ENCODE measurements at places on chromosomes 6 and 20.

DNA sequence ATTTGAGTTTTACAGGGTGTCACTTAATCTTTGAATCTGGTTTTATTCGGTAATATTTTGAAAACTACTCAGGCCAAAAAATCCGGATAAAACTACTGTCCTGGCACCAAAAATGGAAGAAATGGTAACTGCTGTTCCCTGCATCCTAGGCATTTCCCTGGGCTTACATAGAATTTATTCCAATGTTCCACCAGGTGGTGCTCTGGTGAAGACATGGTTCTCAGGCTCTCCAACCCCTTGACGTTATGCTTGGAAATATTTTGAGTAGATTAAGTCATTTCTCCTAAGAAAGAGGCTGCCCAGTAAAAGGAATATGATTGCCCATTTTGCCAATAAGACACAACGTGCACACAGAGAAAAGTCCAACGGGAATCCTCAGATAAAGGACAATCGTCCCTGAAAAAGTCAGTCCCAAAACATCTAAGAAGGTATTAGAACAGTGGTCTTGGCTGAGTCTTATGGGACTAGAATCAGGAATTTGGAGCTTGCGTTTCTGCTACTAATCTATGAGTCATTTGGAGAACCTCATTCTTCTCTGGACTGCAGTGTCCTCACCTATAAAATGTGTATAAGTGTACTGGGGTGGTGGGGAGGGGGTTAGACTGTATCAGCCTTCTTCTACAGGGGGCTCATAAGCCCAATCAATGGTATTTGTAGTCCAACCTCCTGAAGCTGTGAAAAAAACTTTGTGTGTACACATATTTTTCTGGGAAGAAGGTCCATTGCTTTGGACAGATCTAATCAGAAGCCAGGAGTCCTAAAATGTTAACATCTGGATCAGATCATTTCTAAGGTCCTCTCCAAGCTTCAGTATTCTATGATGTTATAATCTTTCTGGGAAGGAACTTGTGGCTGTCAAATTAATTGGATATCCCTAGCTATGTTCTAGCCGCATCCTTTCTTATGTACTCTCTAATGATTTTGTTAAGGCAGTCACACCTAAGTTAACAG, 131.0 kb upstream of the BMP2 start:
- no peak for DNase-seq

DNA sequence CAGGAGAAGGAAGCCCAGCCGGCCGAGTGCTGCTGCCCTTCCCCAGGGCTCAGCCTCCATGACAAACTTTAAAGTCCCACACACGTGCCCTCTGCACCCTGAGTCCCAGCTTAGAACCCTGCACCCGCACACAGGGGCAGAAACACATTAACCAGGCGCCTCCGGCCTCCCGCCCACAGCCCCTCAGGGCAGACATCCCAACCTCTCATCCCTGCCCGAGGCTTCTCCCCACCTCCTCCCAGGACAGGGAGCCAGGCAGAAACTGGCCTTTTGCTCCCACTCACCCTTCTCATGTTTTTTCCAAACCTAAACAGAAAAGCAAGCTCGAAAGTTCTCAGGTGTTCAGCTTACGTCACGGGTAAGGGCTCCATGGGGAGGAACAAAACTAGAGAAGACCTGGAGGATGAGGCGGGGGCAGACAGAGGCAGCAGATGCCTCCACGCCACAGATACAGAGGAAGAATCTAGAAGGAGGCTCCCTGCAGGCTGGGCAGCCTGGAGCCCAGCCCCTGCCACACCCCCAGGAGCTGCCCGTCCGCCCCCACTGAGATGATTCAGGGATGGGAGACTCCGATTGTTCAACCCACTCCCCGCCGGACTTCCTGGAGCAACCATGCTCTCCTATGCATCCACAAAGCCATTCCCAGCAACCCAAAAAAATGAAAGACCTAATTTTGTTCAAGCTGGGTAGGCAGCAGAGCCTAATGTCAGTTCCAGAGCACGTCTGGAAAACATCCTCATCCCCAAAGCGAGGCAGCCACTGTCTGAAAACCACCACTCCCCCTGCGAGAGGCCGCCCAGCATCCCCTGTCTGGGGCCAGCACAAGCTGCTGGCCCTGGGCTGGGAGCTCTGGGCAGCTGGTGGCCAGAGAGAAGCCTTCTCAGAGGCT, 8.8 kb downstream of the KCNQ2 start:
- no peak for DNase-seq

- DNase-seq, result no peak
Observed at GRCh38 chr6:30019819-30020218, 41.2 kb upstream of the POLR1H start.

DNA sequence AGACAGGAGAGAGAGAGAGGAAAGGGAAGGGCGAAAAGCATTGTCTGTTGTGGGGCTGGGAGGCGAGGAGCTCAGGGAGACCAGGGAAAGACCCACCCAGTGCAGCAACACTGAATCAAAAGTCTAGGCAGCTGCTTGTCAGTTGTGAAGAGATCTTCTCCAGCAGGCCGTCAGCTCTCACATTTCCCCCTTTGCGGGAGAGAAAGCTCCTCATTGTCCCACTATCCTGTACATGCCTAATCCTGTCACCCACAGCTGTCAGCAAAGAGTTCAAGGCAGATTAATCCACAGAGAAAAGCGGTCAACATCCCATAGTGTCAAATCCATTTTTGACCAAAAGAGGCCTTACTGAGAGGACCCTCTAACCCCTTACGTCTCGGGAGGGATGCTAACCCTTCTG, 27.3 kb downstream of the RNF182 start:
- DNase-seq, result no peak

- no peak for DNase-seq
Observed at GRCh38 chr6:13662651-13663334, 47.7 kb downstream of the NOL7 start.

DNA sequence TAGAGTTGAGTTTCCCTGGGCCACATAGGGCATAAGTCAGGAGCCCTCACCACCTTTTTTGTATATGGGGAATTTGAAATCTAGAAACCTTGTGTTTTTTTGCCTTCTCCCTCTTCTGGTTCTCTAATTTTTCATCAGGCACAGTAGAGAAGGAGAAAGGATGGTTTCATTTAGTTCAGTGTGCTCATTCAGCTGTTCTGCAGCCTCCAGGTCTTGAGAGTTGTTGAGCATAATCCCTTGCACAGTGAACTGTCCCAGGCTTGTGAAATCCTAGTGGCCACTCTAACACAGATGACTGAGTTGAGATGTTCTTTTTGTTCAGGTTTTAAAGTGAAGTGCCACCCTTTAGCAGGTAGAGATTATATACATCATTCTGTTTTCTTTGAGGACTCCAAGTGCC, 183.5 kb downstream of the CDKAL1 start:
- no peak for DNase-seq

DNA sequence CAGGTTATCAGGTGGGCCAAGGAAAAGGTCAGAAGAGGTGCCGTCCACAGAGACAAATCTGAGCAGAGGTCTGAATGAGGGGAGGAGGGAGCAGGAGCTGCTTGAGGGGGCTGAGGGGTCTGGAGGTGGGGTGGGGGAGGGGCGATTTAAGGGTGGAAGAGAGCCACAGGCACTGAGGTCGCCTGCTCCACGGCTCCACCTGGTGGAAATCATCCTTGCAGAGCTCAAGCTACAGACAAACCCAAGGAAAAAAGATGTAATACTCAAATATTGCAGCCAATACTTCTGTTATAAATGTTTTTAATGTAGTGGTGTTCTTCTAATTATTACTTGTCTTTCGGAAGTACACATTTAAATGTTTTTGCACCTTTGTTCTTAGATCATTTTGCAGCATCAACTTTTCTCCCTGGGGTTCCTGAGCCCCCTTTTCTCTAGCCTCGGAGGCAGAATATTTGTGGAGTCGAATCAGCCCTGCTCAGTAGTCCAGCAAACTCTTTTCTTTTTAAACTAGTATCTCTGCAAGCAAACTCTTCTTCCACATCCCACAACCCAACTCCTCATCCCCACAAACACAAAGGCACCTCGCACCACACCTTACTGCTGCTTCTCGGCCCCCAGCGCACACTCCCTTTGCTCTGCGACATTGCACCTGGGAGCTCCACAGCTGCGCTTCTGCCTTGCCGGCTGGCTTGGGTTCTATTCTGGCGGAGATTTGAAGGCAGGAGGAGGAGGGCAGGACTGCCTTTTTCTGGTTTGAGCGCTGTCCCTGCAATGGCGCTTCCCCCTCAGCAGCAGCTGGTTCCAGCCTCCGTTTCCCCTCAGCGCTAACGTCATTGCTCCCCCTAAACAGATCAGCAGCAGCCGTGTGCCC, 51.0 kb upstream of the TFAP2A start:
- peak; percentile 36 for DNase-seq
